ENCODE measurements at places on chromosomes 3 and 15. TPM values are rescaled to one million over a fixed set of nuclear protein-coding genes. Genes with fewer than 3 reads are reported as not detected.

The ITGA11 gene
- 2.7 TPM for total RNA-seq

The KLF15 gene
- total RNA-seq = 40.1 TPM

The SLC27A2 gene
- 2.9 TPM for total RNA-seq

The ZBTB20 gene
- total RNA-seq = 66.4 TPM

The ABHD14A gene
- 17.8 TPM for total RNA-seq

The POPDC2 gene
- 1.5 TPM for total RNA-seq

The WDR93 gene
- 1.2 TPM for total RNA-seq

The CDAN1 gene
- total RNA-seq = 11.3 TPM

The ARHGEF26 gene
- 50.9 TPM for total RNA-seq

The EIF2A gene
- total RNA-seq = 91.9 TPM

The HRG gene
- total RNA-seq = not detected

The CHRNA7 gene
- 0.92 TPM for total RNA-seq

The DUOX1 gene
- total RNA-seq = 317 TPM

The IMP3 gene
- 56.5 TPM for total RNA-seq

The VWA5B2 gene
- 0.47 TPM for total RNA-seq

The CCDC54 gene
- not detected for total RNA-seq

The HES1 gene
- 29.5 TPM for total RNA-seq

The SAMMSON gene
- not detected for total RNA-seq

The CFAP100 gene
- total RNA-seq = 21.5 TPM

The EXD1 gene
- total RNA-seq = not detected

The DOCK3 gene
- 1.5 TPM for total RNA-seq

The NMNAT3 gene
- 5.8 TPM for total RNA-seq

The WWTR1 gene
- total RNA-seq = 89.5 TPM

The DZIP1L gene
- total RNA-seq = 19.9 TPM

The RNF13 gene
- 138 TPM for total RNA-seq

The RLBP1 gene
- not detected for total RNA-seq

The PSMD6 gene
- 51.1 TPM for total RNA-seq

The FSIP1 gene
- total RNA-seq = 2.0 TPM

The STIMATE gene
- total RNA-seq = 42.4 TPM

The PLSCR4 gene
- 63.5 TPM for total RNA-seq

The DISP2 gene
- 4.3 TPM for total RNA-seq

The TMCC1 gene
- 33.4 TPM for total RNA-seq

The PP2D1 gene
- not detected for total RNA-seq

The SLC9C1 gene
- not detected for total RNA-seq

The ZNF80 gene
- not detected for total RNA-seq

The LRRIQ4 gene
- not detected for total RNA-seq

The GPR160 gene
- 24.4 TPM for total RNA-seq

Data from lower lobe of right lung (tissue), 2 donors.